ENCODE measurements at places on chromosomes 1 and 21.

DNA sequence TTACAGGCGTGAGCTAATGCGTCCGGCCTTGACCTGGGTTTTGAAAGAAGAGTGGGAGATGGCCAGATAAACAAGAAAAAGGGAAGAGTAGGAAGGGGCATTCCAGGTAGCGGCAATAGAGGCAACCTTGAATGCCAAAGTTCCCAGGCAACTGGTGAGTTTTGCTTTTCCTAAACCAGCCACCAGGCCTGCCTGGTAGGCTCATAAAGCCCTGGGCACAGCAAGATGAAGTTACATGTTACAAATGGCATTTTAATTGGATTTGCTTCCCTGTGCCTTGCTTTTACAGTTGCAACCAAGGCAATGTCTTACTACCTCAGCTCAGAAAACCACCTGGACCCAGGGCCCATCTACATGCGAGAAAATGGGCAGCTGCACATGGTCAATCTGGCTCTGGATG, 5.5 kb downstream of the LRRC42 start:
- no peak for DNase-seq

GRCh38 chr21:17512253-17513213, at the start of gene CXADR:
TSS of gene CXADR (plus strand) at chr21:17513043. CDS start at chr21:17513130, 87 bp downstream.
- DNase-seq, result peak; percentile 86

DNA sequence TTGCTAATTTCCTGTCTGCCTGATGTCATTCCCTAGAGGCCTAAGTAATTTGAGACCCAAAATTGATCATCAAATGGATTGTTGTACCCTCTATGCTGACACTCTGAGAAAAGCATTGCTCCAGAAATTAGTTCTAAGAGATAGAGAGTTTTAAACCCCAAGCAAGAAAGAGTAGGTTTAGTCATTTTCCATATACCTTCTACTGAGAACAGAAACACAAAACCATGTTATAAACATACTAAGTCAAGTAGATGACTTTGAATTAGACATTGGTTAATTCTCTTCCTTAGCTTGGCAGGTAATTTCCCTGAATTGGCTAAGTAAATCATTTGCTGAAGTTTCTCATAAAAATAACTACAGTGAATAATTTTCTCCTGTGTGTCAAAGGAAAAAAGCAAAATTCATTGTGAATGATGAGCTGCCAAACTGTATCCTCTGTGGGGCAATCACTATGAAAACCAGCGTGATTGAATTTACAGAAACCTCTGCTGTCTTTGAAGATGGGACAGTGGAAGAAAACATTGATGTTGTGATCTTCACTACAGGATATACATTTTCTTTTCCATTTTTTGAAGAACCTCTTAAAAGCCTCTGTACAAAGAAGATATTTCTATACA, 20.1 kb downstream of the FMO4 start:
- no peak for DNase-seq

DNA sequence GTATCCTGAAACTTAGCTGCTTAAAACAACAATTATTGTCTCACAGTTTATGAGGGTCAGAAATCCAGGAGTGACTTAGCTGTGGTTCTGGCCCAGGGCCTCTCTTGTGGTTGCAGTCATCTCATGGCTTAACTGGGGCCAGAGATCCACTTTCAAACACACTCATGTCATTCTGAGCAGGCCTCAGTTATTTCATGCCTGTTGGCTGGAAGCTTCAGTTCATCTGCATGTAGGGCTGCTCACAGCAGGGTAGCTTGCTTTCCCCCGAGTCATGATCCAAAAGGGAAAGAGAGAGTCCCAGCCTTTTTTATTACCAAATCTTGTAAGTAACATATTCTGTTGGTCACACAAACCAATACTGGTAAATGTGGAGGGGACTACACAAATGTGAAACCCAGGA, 96.6 kb upstream of the B3GALT2 start:
- DNase-seq, result no peak

GRCh38 chr21:16667395-16667794, 845.4 kb upstream of the CXADR start:
- DNase-seq, result no peak

DNA sequence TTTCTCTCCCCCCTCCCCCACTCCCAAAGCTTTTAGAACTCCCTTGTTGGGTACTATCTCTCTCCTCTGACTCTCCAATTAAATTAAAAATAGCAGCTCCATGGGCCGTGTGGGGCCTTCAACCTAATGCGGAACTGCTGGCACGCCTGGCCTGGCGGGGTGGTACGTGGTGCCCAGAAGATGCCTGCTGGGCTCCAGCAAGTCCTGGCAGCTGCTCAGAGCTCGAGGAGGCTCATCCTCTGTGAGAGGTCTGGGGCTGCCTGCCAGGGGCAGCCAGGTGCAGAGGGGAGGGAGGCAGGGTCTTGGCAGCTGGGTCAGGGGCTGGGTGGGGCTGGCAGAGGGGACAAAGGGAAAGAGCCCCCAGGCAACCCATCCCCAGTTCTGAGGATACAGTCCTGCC, 74.4 kb downstream of the ACTL8 start:
- DNase-seq, result no peak

- no peak for DNase-seq
Measured at GRCh38 chr1:228161362-228161761, 4.2 kb upstream of the IBA57 start.

GRCh38 chr1:31064718-31065309, 703 bp downstream of the PUM1 start:
- peak; percentile 17 for DNase-seq

- DNase-seq, result no peak
Measured at GRCh38 chr1:199411506-199411905, 616.0 kb upstream of the NR5A2 start.

DNA sequence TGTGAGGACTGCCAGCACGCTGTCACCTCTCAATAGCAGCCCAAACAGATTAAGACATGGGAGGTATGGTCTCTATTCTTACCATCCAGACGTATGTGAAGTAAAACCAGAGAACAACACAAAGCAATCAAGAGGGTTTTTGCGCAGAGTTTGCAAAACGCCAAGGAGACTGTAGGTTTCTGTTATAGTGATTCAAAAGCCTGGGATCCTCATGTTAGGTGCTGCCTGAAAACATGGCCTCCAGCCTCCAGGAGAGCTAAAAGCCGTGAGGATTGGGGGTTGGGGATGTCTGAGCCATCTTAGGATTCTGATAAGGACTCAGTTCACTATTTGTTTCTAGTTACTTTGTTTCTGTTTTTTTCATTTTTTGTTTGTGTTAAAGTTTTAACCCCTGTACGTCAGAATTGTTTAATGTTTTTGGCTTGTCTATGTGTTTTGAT, 4.2 kb upstream of the CCT8 start:
- no peak for DNase-seq

GRCh38 chr21:38788275-38788905, 17.3 kb upstream of the ETS2 start:
- DNase-seq, result no peak

DNA sequence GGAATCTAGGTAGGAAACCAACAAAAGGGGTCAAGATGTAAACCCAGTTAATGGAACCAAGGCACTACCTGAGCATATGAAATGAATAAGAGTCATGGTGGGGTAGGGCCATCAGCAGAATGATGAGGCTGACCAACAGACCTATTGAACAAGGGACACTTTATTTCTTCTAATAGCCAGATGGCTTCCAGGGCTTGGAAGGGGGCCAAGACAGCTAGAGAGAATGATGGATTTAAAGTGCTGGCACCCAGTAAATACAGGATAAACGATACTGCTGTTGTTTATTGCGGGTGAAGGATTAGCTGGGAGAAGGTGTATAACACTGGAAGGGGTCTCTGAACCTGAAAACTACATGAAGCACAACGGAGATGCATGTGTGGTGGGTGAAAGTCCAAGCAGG, 15.6 kb downstream of the DDAH1 start:
- DNase-seq, result no peak

GRCh38 chr1:107531065-107531908, 390.4 kb downstream of the NTNG1 start:
- no peak for DNase-seq

DNA sequence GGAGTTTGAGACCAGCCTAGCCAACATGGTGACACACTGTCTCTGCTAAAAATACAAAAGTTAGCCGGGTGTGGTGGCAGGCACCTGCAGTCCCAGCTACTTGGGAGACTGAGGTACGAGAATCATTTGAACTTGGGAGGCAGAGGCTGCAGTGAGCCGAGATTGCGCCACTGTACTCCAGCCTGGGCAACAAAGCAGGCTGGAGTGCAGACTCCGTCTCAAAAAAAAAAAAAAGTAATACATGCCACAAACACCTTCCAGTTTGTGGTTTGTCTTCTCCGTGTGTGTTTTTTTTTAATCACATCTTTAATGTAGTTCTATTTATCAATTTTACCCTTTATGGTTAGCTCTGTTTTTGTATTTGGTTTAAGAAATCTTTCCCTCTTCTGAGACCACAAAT, 22.3 kb downstream of the POGZ start:
- no peak for DNase-seq

GRCh38 chr1:224253721-224254120, 70.7 kb downstream of the DEGS1 start:
- no peak for DNase-seq

DNA sequence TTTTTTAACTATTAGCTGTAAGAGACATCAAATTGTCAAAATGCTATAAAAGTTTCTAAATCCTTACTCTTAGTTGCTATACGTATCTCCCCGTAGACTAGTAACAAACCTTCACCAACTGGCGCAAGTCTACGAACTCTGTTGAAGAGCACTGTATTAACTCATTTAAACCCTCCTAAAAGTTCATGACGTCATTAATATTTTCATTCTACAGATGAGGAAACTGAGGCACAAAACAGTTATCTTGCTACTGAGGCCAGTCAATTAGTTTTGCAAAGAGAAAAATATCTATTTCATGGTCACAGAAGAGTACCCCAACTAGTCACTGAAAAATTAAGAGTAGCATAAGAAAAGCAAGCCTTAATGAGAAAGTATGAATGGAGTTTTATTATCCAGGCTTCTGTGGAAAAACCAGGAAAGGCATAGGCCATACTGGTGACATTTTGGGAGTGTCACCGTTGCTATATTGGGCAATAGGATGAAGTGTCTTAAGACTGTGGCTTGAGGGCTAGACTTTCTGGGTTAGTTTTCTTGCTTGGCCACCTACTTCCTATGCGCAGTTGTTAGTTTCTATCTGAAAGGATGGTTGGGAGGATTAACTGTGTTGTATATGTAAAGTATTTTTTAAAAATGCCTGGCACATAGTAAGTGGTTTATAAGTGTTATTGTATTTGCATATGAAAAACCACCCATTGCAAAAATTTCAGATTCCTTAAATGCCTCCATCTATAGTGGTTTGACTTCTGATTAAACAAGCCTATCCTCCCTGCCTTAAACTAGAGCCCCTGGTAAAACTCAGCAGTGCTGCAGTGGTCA, 52.4 kb upstream of the SYT14 start:
- no peak for DNase-seq

- DNase-seq, result no peak
Measured at GRCh38 chr1:150613061-150613920, 16.1 kb downstream of the ENSA start.

GRCh38 chr1:115706587-115707425, 61.7 kb downstream of the CASQ2 start:
- DNase-seq, result peak; percentile 28

DNA sequence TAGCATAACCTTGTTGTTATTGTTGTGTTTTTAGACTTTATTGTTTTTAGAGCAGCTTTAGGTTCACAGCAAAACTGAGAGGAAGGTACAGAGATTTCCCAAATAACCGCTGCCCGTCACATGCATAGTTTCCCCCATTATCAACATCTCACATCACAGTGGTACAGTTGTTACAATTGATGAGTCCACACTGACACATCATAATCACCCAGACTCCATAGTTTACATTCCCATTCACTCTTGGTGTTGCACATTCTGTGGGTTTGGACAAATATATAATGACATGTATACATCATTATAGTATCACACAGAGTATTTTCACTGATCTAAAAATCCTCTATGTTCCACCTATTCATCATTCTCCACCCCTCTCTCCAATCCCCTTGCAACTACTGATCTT, 25.9 kb upstream of the TOR3A start:
- no peak for DNase-seq

- peak; percentile 7 for DNase-seq
Measured at GRCh38 chr1:222583079-222583478, 6.7 kb downstream of the TAF1A start.

- DNase-seq, result no peak
Measured at GRCh38 chr1:38014171-38014570, 1.6 kb downstream of the UTP11 start.

DNA sequence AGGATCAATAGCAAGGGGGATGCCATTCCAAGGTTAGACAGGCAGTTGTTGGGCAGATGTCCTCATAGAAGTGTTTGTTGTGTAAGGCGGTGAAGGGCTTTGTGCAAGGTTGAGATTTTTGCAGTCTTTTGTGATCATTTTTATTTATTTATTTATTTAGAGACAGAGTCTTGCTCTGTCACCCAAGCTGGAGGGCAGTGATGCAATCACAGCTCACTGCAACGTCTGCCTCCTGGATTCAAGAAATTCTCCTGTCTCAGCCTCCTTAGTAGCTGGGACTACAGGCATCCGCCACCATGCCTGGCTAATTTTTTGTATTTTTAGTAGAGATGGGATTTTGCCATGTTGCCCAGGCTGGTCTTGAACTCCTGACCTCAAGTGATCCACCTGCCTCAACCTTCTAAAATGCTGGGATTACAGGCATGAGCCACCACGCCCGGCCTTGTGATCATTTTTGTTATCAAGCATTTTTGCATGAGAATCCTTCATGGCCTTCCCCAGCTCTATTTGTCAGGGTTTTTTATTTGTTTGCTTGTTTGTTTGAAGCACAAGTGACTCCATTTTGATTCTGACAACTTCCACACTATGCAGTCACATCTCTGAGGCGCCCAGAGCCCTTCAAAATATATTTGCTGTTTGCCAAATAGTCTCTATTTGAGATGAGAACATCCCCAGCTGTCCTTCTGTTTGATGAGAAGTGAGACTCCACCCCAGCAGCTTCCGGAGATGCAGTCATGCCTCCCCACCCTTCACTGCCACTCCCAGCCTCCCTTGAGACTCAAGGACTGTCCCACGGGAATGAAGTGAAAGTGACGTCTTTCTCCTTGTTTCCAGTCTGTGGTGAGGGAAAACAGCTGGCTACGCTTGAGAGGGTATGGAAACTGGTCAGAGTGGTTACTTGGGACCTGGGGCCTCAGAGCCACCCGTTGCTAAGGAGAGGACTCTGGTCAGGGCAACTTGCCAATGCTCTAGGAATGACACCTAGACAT, 38.0 kb downstream of the TMEM50B start:
- DNase-seq, result peak; percentile 31

GRCh38 chr1:1920057-1920607, 1.1 kb upstream of the TMEM52 start:
- no peak for DNase-seq

- no peak for DNase-seq
Measured at GRCh38 chr1:29332204-29332603, 95.9 kb downstream of the PTPRU start.

DNA sequence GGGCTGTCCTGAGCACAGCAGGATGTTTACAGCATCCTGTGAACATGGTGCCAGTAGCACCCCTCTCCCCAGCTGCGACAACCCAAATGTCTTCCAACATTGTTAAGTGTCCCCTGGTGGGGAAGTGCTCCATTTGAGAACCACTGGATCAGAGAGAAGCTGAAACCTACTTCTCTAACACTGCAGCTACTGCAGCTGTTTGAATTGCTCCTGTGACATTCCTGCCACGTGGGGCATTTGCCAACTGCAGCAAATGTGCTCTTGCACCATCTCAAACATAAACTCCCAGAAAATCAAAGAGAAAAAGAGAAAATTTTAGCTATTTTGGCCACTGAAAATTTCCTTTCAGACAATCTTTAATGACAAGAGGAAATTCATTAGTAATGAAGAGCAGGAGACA, 11.0 kb downstream of the SLC2A5 start:
- DNase-seq, result no peak

All from GM12891 (cell line).